Stromal cell of bone marrow (primary cell): ENCODE measurements at places on chromosomes 5 and 9.

DNA sequence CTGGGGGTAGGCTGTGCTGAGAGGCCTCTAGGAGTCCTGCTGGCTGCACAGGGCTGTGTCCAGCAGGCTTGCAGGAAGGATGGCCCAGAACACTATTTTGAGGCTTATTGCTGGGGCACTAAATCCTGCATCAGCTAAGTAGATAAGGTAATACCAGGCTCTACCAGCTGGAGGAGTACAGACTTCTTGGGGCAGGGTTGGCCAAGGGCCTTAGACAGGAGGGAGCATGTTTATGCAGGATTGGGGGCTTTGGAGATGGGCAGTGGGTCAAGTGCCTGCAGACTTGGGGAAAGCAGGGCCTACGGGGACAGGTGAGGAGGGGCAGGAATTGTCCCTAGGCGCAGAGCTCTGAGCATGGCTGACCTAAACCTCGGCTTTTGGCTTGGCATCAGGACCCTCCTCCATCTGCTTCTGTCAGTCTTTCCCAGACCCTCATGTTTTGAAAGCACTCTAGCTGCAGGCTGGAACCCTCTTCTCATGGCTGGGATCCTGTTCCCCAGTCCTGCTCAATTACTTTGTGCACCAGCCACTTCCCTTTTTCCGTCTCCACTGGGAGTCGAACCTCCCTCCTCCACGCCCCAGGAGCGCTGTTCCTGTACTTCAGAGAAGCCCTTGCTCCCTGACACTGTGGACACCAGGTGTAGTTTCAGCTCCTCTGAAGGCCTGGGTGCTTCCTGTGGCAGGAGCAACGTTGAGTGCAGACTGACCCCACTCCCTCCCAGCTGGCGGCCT is 61.0 kb upstream of the SPTLC1 start:
- DNase-seq = no peak

GRCh38 chr5:125446986-125447385 is 700.5 kb upstream of the ZNF608 start:
- peak; percentile 17 for DNase-seq

GRCh38 chr9:37028420-37029031 is 5.5 kb downstream of the PAX5 start:
- no peak for DNase-seq

DNA sequence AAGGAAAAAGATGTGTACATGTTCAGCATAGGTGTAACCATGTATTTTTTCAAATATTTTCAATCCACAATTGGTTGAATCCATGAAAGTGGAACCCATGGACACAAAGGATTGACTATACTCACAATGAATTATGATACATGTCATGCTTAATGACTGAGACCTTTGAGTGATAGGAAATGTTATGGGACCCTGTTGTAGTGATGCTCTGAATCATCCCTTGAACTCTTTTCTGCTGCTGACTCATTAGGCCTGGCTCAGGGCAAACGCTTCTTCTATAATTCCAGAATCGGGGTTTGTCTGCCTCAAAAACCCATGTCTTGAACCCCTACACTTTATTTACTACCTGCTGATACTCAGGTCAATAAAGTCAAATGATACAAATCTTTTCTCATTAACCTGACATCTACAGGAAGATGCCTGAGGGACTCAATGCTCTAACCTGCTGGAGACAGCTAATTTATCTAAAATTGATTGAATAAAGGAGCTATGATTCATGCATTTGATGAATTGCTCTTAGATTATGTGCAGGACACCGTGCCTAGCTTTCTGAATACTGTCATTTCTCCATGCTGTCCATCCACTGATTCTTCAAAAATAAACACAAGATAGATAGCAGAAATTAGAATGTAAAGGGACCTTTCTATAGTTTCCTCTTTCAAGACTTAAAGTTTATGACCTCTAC is 260.1 kb downstream of the PRELID2 start:
- no peak for DNase-seq

- peak; percentile 48 for DNase-seq
These were observed 162.2 kb downstream of the SREK1 start for GRCh38 chr5:66306105-66306843.

DNA sequence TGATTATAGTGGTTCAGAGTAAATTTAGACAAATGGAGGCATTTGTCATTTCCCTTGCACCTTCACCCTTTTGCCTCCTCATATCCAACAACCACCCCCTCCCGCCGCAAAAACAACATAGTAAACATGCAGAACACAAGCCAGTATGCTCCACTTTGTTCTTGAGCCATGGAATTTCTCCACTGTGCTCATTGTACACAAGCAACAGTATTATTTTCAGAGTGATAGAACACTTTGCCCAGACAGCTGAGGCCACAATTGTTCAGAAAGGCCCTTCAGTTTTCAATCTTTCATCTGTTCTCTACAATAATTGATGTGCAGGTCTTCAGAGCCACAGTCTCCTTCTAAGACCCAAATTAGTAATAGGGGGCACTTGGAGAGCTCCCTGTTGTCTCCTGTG is 272.8 kb upstream of the SLC30A5 start:
- no peak for DNase-seq

DNA sequence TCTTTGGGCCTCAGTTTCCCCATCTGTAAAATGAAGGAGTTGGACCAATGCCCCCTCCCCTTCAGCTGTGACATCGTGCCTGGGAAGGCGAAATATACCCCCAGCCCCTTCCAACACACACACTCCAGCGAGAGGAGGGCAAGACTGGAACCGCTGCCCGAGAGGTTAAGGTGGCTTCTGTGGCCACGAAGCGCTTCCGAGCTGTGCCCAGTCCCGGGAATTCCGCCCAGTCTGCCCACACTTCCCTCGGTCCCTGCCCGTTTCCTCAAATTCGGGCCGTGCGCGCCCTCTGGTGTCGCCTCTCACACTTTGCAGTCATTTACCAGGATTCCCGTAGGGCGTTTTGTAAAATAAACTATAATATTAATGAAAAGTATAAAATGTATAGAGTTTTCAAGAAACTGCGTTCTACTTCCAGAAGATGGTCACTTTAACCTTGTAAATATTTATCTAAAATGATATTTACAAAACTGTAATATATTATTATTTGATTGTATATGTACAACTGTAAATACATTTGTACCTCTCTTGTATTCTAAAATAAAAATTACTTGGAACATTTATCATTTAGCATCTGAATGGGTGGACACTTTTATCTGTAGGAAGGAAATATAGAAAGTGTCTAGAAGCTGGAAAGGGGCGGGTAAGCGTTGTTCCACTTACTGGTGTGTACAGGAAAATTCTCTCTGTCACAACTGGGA is 11.0 kb upstream of the EXOSC2 start:
- peak; percentile 48 for DNase-seq

- peak; percentile 65 for DNase-seq
These were observed 152.0 kb downstream of the PRR16 start for GRCh38 chr5:120615967-120616645.

DNA sequence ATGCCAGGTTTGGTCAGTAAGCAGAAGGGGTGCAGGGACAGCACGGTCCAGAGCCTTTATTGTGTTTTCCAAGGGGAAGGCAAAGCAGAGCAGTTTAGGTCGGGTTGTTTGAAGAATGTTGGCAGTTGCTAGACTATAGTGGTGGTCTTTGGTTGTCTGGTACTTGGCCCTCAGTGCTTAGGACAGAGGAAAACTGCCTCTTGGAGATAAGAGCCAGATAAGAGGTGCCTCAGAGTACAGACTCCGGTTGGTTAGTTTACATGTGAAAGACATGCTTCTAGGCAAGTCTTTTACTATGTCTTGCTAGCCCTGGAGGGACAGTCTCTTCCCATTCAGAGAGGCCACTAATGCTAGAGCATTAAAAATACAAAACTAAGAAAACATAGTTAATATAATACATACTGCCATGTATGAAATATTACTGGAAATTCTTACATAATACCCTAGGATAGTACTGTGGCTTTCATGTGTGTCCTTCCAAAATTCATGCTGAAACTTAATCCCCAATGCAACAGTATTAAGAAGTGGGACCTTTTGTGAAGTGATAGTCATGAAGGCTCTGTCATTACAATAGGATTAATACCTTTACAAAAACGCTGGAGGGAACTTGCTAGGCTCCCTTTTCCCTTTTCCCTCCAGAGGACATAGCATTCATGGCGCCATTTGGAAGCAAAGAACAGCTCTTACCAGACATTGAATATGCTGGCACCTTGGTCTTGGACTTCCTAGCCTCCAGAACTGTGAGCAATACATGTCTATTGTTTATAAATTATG is 280.4 kb downstream of the TMEM167A start:
- no peak for DNase-seq

DNA sequence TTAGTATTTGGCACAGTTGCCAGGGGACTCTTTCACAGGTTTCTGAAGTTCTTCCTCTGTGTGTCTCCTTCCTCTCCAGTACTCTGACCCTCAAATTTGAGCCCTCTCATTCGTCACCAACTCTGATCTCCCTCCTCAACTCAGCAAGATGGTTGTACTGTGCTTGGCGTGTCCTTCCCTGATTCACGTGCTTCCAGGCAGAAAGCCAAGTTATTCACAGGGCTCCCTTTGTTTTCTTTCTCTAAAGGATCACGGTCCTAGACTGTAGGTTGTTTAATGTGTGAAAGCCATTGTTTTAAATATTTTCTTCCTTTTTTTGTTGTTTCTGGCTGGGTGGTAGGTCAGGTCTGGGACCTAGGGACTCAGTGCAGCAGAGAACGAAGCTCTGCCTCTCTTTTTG is 142.9 kb downstream of the DMAC1 start:
- no peak for DNase-seq

GRCh38 chr5:166724284-166724683 is 1567.2 kb upstream of the WWC1 start:
- no peak for DNase-seq

GRCh38 chr5:79875230-79875629 is 115.8 kb downstream of the MTX3 start:
- peak; percentile 56 for DNase-seq

DNA sequence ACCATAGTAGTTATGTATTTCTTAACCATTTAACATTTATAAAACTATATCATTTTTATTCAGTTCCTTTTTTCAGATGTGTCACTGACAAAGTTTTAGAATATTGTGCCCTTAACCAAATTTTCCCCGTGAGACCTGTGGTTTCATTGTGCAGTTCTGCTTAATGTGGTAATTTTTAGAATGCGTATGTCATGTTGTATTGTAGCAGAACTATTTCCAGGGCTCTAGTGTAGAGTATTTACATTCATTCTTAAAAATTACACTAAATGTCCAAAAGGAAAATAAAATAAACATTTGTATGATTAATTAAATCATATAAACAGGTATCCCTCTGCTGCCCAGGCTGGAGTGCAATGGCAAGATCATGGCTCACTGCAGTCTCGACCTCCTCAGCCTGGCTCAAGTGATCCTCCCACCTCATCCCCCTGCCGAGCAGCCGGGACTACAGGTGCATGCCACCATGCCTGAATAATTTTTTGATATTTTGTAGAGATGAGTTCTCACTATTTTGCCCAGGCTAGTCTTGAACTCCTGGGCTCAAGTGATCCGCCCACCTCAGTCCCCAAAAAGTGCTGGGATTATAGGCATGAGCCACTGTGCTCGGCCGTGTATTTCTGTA is 15.4 kb downstream of the SERINC5 start:
- no peak for DNase-seq

DNA sequence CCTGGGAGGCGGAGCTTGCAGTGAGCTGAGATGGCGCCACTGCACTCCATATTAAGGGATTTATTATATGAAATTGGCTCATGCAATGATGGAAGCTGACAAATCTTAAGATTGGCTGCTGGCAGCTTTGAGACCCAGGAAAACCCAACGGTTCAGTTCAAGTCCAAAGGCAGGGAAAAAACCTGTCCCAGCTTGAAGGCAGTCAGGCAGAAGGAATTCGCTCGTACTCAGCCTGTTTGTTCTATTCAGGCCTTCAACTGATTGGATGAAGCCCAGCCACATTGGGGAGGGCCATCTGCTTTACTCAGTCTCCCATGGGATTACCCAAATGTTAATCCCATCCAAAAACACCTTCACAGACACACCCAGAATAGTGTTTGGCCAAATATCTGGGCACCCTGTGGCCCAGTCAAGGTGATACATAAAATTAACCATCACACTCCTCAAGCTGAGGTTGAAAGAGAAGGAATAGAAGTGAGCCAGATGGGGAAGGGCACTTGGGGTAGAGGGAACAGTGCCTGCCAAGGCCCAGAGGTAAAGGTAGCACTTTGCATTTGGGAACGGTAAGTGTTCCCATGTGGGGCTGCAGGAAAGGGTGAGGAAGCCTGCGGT is 8.5 kb upstream of the ORM1 start:
- no peak for DNase-seq
